ENCODE measurements at places on chromosomes 6 and 20. TPM values are rescaled to one million over a fixed set of nuclear protein-coding genes. Genes with fewer than 3 reads are reported as not detected.
A peak's percentile ranks its signal among the peaks of the same experiment; 100 is the strongest.

- H3K4me3 ChIP-seq, result no peak overlapping the region
- no peaks in the 10 kb centered on the region for H3K36me3 ChIP-seq
- DNase-seq, result peak; percentile 7
- H3K27ac ChIP-seq, result no peak overlapping the region
Measured at GRCh38 chr20:7710440-7710839, 229.8 kb downstream of the HAO1 start.

GRCh38 chr6:81944661-81945060 is 192.2 kb upstream of the TENT5A start:
- H3K27ac ChIP-seq, result no peak overlapping the region
- H3K36me3 ChIP-seq, result no peaks in the 10 kb centered on the region
- DNase-seq, result no peak
- H3K27me3 ChIP-seq, result no peaks in the 10 kb centered on the region

- no peak overlapping the region for H3K4me3 ChIP-seq
- H3K4me1 ChIP-seq, result peaks cover 25% of the 10 kb centered on the region
- peak overlapping the region; percentile 76 for H3K27ac ChIP-seq
- no peak for DNase-seq
- H3K27me3 ChIP-seq, result peaks cover 19% of the 10 kb centered on the region
- H3K36me3 ChIP-seq, result peaks cover 7% of the 10 kb centered on the region
Measured at GRCh38 chr6:2976060-2976459, 4.7 kb upstream of the SERPINB6 start.

The SLC17A1 gene
- not detected for total RNA-seq

The LHFPL5 gene
- not detected for total RNA-seq

GRCh38 chr6:108438918-108439317 is 121.8 kb upstream of the FOXO3 start:
- H3K27me3 ChIP-seq, result peaks cover 46% of the 10 kb centered on the region
- H3K36me3 ChIP-seq, result no peaks in the 10 kb centered on the region
- no peak for DNase-seq
- H3K4me1 ChIP-seq, result no peaks in the 10 kb centered on the region

DNA sequence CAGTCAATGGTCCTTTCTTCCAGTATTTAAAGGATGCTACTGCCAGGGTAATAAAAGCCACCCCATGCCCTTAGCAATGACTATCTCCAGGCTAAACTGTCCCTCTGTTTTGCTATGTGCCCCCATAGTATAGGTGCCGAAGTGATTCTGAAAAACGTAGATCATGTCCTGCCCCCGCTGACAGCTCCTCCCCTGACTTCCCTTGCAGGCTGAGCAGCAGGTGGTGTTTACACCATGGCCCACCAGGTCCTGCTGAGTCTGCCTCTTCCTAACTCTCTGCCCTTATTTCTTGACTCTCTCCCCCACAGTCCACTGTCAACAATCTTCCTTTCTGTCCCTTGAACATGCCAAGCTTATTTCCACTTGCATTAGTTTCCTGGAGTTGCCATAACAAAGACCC is 352.5 kb upstream of the TSHZ2 start:
- H3K36me3 ChIP-seq, result no peaks in the 10 kb centered on the region
- no peak overlapping the region for H3K4me3 ChIP-seq

The LTA gene
- 20.9 TPM for total RNA-seq

DNA sequence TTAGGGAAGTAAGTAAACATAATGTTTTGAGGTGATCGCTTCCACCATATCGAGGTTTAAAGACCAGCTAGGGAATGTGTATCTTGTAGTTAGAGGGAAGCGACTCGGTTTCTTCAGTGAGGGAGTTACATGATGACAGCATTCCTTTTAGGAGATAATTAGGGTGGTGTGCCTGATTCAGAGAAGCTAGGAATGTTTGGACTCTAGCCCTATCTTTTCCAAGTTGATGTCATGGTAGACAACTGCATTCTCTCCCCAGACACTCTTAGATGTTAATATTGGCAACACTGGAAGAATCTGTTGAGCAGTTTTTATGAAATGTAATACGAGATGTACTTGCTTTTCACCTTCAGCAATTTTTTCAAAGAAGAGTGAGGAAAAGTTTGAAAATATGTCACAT is 12.9 kb upstream of the HIVEP1 start:
- no peaks in the 10 kb centered on the region for H3K4me1 ChIP-seq
- no peaks in the 10 kb centered on the region for H3K36me3 ChIP-seq
- no peak for DNase-seq
- H3K27ac ChIP-seq, result no peak overlapping the region

The OPN5 gene
- total RNA-seq, result not detected

GRCh38 chr6:24982231-24982630 is 46.5 kb upstream of the RIPOR2 start:
- no peaks in the 10 kb centered on the region for H3K27me3 ChIP-seq
- no peak overlapping the region for H3K27ac ChIP-seq
- peaks cover 42% of the 10 kb centered on the region for H3K36me3 ChIP-seq
- DNase-seq, result no peak
- H3K4me3 ChIP-seq, result no peak overlapping the region
